ENCODE measurements at places on chromosomes 6 and 20. TPM values are rescaled to one million over a fixed set of nuclear protein-coding genes. Genes with fewer than 3 reads are reported as not detected.

GRCh38 chr6:106128981-106129781, 43.0 kb downstream of the PRDM1 start:
- no peaks in the 10 kb centered on the region for H3K36me3 ChIP-seq
- no peak for DNase-seq
- H3K4me1 ChIP-seq, result peaks cover 26% of the 10 kb centered on the region
- no peak overlapping the region for H3K27ac ChIP-seq
- H3K27me3 ChIP-seq, result no peaks in the 10 kb centered on the region

DNA sequence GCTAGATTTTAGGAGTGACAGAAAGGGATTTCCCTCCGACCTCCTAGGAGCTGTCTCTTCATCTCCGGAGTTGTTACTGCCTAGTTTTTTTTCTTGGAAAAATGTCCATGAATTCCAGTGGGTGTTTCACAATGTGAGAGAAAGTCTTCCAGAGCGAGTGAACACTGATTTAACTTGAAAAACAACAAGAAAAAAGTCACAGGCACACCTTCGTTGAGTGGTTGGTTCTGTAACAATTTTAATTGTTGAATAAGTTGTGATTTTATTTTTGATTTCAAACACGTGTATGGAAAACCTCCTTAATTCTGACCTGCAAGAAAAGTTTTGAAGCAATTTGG, 2.9 kb downstream of the TFAP2C start:
- no peak overlapping the region for H3K27ac ChIP-seq
- H3K4me3 ChIP-seq, result no peak overlapping the region
- no peaks in the 10 kb centered on the region for H3K36me3 ChIP-seq
- H3K27me3 ChIP-seq, result peaks cover 58% of the 10 kb centered on the region

SMOC2 gene
- not detected for total RNA-seq

GPR63 gene
- 0.80 TPM for total RNA-seq

DNA sequence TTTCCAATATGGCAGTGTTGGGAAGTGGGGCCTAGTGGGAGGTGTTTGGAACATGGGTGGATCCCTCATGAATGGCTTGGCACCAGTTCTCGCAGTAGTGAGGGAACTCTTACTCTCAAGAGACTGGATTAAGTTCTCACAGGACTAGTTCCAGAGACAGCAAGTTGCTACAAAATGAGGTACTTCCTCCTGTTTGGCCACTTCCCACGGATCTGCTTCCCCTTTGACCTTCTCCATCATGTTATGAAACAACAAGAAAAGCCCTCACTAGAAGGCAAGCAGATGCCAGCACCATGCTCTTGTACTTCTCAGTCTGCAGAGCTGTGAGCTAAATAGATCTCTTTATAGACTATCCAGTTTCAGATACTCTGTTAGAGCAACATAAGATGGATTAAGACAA, 3.1 kb downstream of the RSPH3 start:
- H3K4me1 ChIP-seq, result peaks cover 16% of the 10 kb centered on the region
- no peaks in the 10 kb centered on the region for H3K27me3 ChIP-seq
- no peak for DNase-seq
- H3K27ac ChIP-seq, result no peak overlapping the region

GRCh38 chr6:49430187-49430586, 32.9 kb downstream of the MMUT start:
- H3K4me1 ChIP-seq, result no peaks in the 10 kb centered on the region
- H3K36me3 ChIP-seq, result no peaks in the 10 kb centered on the region
- H3K4me3 ChIP-seq, result no peak overlapping the region

RIPPLY2 gene
- not detected for total RNA-seq

All from T-helper 17 cell (primary cell).